Motor neuron (in vitro differentiated cells): ENCODE measurements at places on chromosomes 6 and 20.
A peak's percentile ranks its signal among the peaks of the same experiment; 100 is the strongest.

DNA sequence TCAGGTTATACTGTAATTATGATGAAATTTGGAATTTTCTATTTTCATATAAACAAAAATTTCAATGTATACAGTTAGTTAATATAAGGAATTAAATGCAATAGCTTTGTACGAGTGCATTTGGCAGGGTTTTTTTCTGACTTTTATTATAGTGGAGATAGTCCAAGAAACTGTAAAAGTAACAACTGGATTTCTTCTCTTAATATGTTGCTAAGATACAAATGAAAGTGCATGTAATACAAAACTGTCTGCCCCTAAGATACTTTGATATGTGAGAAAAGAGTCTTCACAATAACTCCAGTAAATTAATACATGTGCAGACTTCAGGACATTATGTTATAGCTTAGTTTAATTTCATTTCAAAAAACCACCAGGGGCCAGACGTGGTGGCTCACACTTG lies 721.4 kb downstream of the CBLN4 start:
- ATAC-seq, result no peak

DNA sequence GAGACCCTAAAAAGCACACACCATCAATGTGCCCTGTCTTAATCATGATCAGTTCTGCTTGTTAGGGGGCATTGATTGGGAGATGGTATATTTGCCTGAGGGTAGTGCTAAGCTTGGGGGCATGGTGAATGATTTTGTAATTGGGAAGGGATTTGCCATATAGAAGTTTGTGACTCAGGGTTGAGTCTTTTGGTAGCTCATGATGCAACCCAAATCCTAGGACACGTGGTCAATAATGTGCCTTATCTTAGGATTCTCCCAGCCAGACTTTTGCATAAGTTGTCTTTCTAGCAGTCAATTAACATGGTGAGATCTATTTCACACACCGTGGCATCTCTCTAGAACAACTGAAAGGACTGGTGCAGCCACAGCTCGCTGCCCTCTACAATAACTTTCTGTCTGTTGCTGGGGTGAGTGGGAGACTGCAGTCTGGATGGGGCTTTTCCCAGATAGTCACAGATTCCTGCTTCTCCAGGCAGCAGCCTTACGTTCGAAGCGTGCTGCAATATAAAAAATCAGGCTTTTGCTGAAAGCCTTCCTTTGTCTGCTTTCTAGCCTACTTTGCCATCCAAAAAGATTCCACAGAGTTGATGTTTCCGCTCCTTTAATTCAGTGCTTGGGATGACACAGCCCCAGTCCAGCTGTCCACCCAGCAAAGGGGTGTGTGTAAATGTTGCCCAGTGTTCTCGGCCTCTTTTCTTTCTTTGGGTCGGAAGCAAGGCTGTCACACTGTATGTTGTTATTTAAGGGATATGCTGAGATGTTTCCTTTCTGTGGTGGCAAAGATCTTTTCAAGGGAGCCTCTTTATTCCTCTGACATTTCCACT lies 58.9 kb downstream of the ID4 start:
- ATAC-seq, result peak; percentile 62

GRCh38 chr6:93749930-93750329 lies 330.6 kb upstream of the EPHA7 start:
- ATAC-seq, result no peak

GRCh38 chr20:41165001-41165882 lies 27.9 kb downstream of the PLCG1 start:
- ATAC-seq, result no peak

GRCh38 chr6:8439601-8440268 lies 4.4 kb upstream of the SLC35B3 start:
- ATAC-seq, result no peak

GRCh38 chr6:2028457-2029038 lies 216.9 kb downstream of the GMDS start:
- ATAC-seq, result no peak

DNA sequence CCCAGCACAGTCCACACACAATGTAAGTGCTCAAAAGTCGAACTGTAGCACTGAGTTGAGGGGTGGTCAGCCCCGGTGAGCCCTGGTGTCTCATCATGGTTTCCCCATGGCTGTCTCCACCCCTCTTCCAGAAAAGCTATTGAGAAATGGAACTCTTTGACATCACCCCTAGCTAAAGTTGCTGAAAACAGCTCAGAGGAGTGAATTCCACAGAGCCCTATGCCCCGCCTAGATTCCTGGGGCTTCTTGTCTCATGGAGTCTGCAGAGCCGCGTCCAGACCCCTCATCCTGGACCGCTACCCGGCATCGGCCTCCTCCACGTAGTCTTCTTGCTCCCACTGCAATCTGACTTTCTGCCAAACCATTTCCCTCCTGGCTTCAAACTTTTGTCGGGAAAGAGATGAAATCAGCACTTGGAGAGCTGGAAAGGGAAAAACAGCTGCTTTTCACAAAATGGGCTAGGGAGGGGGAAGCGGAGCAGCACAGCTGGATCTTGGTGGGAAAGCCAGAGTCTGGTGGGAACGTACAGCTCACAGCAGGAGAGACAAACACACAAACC lies 132.2 kb downstream of the SNX5 start:
- no peak for ATAC-seq

GRCh38 chr6:63430985-63431519 lies 111.3 kb upstream of the LGSN start:
- ATAC-seq, result no peak

DNA sequence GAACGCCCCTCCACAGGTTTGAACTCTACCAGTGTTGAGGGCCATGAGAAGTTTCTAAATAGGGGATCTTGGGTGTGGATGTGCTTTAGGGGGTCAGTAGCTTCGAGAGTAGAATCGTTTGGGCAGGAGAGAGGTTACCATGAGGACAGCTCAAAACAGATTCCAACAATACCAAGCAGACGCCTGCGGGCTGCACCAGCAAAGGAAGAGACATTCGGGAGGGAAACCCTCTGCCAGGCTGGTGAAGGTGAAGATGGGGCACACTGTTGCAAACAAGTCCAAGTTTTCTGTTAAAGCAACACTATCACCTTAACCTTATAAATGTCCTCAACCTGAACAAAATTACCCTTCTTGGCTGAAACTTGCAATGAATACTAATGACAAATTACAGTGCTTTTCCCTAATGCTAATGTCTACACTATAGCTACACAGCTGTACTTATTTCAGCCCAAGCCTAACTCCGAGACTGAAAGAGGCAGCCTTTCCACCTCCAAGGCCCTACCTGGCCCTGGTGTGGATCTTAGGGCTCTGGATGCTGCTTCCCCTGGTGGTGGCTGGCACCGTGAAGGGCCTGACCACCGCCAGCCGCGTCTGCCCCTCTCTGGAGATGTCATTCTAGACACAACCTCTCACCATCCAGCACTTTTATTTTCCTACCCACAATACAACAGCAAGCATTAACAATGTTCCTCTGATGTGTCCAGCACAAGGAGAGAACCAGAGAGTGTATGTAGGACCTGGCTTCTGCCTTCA lies 80.1 kb downstream of the DLL1 start:
- ATAC-seq, result peak; percentile 27

- ATAC-seq, result no peak
Observed at GRCh38 chr6:33993653-33994471, 152.0 kb downstream of the GRM4 start.

GRCh38 chr6:713351-713750 lies 20.4 kb upstream of the EXOC2 start:
- ATAC-seq, result no peak

- ATAC-seq, result no peak
Observed at GRCh38 chr6:133550026-133550425, 308.9 kb downstream of the EYA4 start.

- no peak for ATAC-seq
Observed at GRCh38 chr6:134114918-134115714, 62.7 kb upstream of the SLC2A12 start.

GRCh38 chr20:33515569-33516216 lies 25.8 kb downstream of the CBFA2T2 start:
- no peak for ATAC-seq

DNA sequence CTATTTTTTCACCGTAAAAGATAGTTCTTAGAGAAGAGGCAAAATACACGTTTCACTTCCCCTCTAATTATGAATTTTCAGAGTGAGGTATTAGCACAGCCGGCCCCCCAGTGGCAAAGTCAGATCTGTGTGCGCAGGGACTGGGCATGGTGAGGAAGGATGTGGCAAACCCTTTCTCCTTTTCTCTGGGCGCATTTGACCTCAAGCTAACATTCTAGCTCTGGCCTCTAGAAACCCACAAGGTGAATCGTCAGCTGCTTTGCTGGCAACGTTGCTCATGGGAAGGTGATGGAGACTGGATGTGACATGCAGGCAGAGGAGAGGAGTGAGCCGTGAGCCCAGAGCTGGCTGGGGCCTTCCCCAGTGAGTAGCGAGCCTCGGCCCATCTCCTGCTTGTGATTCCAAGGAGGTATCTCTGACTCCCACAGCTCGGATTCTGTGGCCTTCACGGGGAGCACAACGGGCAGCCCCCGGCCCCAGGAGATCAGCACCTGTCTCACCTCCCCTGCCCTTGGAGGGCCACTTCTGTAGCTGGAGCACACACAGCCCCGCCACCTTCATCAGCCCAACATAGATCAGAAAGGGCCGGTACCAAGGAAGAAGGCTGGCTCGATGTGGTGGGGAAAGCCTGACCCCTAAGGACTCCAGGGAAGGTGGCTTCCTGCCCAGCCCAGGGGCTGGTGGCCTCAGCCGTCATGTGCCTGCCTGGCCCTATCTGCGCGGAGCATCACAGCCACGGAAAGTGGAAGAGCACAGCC lies 152.8 kb downstream of the TAF4 start:
- ATAC-seq, result no peak

- ATAC-seq, result no peak
Observed at GRCh38 chr6:71888756-71889340, 2.5 kb downstream of the RIMS1 start.

- no peak for ATAC-seq
Observed at GRCh38 chr6:113009682-113010081, 662.6 kb downstream of the RFPL4B start.

DNA sequence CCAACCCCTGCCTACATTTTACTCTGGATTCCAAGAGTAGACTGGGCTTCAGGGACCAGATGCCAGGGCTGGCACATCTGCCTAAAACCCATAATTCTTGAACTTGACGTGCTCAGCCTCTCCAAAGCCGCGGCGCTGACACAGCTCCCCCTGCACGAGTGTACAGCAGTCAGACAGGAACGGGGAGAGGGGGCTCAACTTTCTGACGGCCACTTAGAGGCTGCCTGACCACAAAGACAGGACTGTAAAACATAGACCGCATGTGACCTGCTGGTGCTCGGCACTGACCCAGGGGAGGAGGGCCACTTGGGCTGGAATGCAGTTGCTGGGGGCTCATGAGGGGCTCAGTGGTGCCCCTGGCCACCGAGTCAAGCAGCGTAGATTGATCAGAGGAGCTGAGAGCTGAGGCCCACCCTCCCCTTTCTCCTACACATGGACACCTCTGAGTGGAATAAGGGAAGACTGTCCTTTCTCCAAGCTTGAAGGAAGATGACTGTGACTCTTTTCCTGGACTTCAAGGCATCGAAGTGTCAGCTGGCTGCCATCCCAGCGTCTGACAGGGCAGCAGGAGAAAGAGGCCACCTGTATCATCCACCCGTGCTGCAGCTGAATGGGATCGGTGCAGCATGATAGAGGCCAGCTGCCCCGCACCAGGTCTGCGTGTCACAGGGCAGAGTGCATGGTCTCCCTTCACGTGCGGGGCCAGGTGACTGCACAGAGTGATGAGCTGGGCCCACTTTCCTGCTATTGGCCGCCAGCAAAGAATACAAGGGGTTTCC lies 171.3 kb upstream of the AGPAT4 start:
- peak; percentile 59 for ATAC-seq

DNA sequence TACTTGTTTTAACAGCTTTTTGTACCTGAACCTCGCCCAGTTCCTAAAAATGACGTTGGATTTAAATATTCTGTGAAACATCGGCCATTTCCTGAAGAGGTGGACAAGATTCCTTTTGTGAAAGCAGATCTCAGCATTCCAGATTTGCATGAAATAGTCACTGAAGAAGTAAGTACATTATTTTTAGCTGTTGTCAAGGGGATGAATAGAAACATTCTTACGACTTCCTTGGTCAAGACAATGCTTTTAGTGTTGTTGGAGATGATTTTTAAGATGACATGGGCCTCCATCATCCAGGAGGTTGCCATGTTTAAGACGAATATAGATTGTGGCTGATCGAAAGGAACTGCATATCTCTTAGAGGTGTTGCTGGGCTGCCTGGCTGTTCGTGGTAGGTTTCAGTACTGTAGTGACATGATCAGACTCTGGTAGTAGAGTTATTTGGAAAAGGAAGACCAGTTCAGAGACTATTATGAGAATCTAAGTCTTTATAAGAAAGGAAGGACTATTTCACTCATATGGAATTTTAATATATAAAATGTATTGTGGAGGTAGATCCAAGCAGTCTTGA lies 29.9 kb upstream of the ADIG start:
- ATAC-seq, result no peak

GRCh38 chr6:9523462-9523861 lies 891.4 kb downstream of the TFAP2A start:
- ATAC-seq, result peak; percentile 41

- no peak for ATAC-seq
Observed at GRCh38 chr20:36217226-36217625, 19.1 kb upstream of the AAR2 start.

DNA sequence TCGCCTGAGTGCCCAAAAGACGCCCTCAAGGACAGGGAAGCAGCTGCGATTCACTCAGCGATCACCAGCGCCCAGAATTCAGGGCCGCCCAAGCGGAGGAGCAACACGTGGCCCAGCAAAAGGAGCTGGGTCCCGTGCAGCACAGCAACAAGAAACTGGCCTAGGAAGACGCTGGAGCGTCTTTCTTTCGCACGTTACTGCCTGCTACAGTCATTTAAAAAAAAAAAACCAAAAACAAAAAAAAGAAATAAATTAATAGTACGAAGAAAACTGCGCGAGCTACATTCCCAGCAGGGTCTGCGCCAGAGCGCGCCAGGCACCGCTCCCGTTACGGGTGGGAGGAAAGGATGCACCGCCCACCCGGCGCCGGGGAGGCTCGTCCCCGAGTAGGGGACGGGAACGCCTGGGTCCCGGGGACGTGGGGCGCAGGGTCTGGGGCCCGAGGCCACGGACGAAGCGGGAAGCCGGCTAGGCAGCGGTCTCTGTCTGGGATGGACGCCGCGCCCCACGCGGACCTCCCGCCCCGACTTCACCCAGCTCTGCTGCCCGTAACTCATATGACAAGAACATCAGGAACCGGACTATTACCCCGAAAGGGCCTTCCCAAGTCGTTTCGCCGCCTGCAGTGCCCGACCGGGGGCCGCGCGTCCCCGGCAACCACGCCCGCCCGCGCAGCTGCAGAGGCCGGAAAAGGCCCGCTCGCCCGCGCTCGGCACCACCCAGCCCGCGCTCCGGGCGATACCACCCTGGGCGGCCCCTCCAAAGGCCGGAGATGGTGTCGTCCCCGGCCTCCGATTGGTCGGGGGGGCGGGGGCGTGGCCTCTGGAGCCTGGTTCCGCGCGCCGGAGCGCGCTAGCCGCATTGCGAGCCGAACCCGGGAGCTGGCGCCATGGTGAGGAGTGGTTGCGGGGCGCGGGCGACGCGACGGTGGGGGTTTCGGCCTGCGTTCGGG lies at the start of gene NOP56:
Gene NOP56, plus strand, starts transcription at position 861 of the 952 bp plus-strand sequence. Its CDS starts 29 bp downstream, at position 890.
- peak; percentile 91 for ATAC-seq

- peak; percentile 65 for ATAC-seq
Observed at GRCh38 chr20:25532015-25532751, 53.1 kb downstream of the NINL start.

- ATAC-seq, result no peak
Observed at GRCh38 chr20:25273046-25273445, 25.2 kb downstream of the PYGB start.
